ENCODE measurements at places on chromosomes 5 and 9.

DNA sequence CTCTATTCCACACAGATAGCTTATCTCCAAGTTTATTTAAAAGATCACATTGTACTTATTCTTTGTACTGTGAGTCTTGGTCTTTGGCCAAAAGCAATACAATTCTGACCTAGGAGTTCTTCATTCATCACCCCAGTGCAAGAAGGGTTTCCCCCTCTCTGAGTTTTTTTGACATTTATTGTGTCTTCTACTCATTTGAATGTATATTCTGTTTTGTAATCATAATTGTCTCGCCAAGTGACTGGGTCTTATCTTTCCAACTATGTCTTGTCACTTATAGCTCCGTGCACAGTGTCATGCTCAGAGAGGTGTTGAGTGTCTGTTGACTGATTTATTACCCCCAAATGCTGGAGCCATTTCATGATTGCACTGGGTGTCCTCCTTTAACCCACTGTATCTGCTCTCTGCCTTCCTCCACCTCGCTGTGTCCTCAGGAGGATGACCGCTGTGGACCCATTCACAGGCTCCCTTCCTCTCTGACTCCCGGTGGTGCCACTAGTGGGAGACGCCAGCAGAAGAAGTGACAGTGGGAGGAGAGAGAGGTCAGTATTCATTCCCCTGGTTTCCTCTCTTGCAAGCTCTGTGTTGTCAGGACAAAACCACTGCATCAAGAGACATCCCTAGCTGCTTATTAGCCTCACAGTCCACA, 11.2 kb upstream of the TRIO start:
- DNase-seq: no peak

- no peak for DNase-seq
Measured at GRCh38 chr5:153350175-153350883, 140.1 kb upstream of the GRIA1 start.

GRCh38 chr5:108206707-108207106, 175.2 kb downstream of the FBXL17 start:
- DNase-seq: no peak

DNA sequence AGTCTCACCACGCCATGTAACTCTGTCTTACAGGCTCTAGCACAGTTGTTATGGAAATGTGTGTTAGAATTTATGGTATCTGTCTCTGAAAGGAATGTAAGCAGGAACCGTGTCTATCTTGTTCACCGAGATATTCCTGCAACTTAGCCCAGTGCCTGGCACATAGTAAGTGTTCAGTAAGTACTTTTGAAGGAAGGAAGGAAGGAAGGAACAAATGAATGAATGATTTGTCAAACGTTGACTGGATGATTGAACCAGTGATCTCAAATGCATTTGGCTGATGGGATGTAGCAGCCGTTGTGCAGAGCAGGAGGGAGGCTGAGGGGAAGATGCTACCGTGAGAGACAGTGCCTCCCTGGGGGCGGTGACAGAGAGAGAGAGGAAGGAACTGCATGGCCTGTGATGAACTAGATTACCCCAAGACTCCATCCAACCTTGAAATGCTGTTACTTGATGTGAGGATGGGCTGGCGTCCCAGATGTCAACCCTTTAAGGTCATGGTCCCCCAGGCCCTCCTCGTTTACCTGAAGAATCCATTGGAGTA, 47.5 kb upstream of the PPARGC1B start:
- DNase-seq: no peak

GRCh38 chr5:50606179-50606578, 60.3 kb upstream of the PARP8 start:
- DNase-seq: no peak

Measured in globus pallidus (tissue), 1 donor.